ENCODE measurements at places on chromosomes 3 and 15.
A peak's percentile ranks its signal among the peaks of the same experiment; 100 is the strongest.

DNA sequence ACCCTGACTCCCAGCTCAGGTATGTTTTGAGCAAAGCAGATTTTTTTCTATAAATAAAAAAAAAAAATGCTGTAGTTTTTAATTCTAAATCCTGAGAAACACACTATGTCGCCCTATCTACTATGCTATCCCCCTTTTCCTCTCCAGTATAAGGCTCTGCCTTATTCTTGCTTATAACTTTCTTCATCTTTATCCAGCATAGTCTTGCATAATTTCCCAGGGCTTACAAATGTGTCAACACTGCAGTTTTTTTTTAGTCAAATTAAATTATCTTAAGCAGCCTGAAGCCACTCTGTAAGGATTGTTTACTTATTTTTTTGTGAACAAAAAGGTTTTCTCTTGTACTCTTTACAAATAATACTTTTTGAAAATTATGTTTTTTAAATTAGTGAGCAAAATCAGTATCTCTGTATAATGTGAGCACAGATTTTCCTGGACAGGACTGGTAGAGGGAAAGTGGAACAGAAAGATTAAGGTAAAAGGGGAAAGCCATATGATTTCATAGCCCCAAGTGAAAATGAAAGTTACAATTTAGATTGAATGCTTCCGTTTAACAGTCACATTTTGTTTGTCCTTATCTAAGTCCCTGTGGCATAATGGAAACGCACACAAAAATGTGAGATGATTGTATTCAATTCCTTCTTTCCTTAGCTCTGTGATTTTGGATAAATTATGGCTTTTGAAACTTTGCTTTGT, 5.6 kb upstream of the PYDC2 start:
- DNase-seq, result no peak

GRCh38 chr15:79372428-79372827, 59.7 kb upstream of the MINAR1 start:
- DNase-seq, result no peak

- DNase-seq, result no peak
Measured at GRCh38 chr15:96849271-96849900, 518.9 kb downstream of the NR2F2 start.

- no peak for DNase-seq
Measured at GRCh38 chr3:36957862-36958686, 13.2 kb upstream of the TRANK1 start.

- no peak for DNase-seq
Measured at GRCh38 chr3:139839659-139840058, 95.3 kb upstream of the CLSTN2 start.

GRCh38 chr3:16335772-16336645, 71.0 kb downstream of the OXNAD1 start:
- DNase-seq, result no peak

DNA sequence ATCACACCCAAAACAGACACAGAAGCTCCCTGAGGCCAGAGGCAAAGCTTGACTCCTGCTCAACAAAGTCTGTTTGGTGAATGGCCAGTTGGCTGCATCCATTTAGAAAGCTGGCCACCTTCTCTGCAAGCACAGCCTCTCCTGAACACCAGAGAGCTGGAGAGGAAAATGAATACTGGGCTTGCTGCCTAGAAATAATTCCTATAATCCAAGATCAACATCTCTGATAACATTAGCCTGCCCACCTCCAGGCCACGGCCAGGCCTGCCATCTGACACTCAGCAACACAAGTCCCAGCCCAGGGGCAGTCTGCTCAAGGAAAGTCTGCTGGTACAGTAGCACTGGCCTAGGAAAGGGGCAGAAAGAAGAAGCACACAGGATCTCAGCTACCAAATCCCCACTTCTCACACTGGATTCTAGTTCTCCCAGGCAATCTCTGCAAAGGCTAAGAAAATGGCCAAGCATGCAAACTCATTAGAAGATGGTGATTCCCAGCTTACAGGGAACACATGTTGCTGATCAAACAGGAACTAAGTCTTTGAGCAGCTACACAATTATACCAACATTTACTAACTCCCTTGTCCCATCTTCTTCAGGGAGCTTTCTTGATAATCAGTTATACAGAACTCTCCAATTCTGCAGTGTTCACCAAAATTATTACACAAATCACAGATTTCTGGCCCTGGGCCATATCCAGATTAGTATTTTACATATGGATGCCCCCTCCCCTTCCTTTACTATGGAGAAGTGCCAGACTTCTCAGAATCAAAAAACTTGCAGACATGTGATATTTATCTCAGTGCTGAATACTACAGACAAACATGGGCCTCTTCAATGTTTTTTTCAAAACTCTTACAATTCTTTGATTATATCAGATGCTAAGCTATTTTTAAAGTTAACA, 9.9 kb downstream of the TBC1D2B start:
- DNase-seq, result peak; percentile 78

- DNase-seq, result no peak
Measured at GRCh38 chr3:13335503-13335902, 84.6 kb downstream of the NUP210 start.

- DNase-seq, result no peak
Measured at GRCh38 chr3:159157275-159157674, 355.4 kb downstream of the MFSD1 start.

- DNase-seq, result peak; percentile 28
Measured at GRCh38 chr3:137642831-137643230, 121.3 kb upstream of the SOX14 start.

DNA sequence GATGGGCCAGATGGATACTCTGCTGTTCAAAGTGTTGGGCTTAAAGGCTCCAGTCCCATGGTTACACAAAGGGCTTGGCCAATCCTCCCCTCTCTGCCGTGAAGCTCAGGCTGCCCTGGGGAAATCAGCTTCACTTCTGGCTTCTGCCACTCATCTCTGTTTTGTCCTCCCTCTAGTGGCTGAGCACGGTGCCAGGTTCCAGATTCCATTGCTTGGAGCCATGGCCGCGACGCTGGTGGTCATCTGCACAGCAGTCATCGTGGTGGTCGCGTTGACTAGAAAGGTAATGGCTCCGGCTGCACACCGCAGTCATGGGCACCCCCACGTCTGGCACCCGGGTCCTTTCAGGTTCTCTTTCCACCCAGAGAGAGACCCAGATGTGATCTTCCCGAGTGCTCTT, 5.6 kb downstream of the TIGIT start:
- DNase-seq, result peak; percentile 6

DNA sequence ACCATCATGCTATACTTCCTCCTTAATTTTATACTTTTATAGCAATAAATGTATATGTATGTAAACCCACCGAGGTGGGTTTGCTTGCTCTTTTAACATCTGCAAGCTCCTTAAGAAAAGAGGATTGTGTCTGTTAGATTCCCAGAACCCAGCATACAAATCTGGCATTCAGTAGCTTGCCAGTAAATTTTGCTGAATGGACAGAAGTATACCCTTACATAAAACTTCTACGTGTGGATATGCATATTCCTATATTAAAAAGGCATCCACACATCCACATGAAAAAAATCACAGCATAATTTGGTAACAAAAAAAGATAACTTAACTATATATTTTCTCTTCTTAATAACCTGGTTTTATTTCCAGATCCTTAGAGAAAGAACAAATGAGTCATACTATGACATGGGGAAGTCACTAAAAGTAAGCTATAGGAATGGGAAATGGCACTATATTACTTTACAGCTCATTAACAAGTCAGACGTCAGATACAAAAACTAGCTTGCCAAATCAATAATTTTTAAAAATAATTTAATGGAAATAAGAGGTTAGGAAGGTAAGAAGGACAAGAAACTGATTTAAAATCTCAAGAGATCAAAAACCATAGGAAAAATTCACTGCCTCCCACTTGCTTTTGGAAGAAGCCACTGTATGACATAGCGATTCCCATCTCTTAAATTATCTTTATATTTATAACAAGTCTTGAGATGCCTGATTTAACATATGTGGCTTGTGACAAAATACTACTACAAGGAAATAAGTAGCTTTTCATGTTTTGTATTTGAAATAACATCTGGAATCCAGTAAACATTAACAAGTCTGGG, 68.7 kb downstream of the SUMF1 start:
- DNase-seq, result no peak

- peak; percentile 82 for DNase-seq
Measured at GRCh38 chr3:177824190-177824786, 627.0 kb upstream of the TBL1XR1 start.

- no peak for DNase-seq
Measured at GRCh38 chr15:83092309-83092976, 15.0 kb upstream of the TM6SF1 start.

DNA sequence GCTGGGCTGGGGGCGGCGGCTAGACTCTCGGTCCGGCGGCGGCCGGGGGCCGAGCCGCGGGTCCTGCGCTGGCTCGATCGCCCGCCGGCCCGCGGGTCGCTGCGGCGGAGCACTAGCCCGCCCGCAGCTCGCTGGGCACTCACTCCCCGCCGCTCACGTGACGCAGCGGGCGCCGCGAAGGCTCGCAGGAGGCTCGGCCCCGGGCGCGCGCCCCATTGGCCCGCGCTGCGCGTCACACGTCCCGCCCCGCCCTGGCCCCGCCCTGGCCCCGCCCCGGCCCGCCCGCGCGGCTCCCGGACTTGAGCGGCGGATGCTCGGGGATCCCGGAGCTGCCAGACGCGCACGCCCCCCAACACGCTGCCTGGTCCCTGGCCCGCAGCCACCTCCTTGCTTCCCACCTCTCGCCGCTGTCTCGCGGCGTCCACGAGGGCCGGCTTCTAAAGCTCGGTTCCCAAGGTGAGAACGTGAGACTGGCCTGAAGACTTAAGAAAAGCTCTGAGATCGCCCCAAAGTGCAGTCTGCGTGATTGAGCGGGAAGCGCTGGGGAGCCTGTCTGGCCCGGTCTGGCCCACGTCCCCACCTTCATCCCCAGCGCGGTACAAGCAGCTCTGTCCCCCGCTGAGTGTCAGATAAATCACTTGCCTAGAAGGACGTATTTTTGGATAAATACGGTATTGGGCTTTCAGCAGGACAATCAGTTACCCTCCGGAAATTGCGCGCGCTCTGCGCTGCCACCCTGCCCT, at the start of gene KLF15:
Gene KLF15, minus strand, starts transcription at position 114 of the 743 bp plus-strand sequence. CDS start 4,486 bp downstream, outside the sequence.
- DNase-seq, result peak; percentile 92

DNA sequence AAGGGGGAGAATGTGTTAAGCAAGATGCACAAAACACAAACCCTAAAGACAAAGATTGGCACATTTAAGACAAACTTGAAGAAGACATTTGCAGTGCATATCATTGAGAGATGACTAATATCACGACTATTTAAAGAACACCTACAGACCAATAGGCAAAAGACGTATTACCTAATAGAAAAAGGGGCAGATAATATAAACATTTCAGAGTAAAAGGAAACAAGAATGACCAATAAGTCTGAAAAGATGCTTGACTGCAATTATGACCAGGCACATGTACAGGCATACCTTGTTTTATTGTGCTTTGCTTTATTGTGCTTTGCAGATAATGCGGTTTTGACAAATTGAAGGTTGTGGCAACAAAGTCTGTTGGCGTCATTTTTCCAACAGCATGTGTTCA, 4.9 kb downstream of the HACD3 start:
- DNase-seq, result no peak

DNA sequence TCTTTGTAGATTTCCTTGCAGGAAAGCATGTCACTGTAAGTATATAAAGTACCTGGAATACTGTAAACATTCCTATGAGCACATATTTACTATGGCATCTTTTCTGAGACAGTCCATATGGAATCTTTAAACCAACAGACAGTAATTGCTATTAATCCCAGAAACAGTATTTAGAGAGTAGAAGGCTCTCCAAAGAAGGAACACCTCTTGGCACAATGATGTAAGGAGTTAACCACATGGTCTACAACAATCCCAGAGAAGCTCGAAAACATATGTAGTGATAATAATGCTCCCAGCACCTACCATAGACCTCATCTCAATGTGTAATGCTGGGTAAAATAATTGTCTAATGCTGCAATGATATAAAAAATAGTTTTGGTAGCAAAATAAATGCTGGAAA, 95.8 kb upstream of the IL12A start:
- no peak for DNase-seq
